DMS53 (cell line): ENCODE measurements at places on chromosomes 2 and 18.

GRCh38 chr2:219578811-219579613, 6.9 kb downstream of the INHA start:
- DNase-seq = no peak

DNA sequence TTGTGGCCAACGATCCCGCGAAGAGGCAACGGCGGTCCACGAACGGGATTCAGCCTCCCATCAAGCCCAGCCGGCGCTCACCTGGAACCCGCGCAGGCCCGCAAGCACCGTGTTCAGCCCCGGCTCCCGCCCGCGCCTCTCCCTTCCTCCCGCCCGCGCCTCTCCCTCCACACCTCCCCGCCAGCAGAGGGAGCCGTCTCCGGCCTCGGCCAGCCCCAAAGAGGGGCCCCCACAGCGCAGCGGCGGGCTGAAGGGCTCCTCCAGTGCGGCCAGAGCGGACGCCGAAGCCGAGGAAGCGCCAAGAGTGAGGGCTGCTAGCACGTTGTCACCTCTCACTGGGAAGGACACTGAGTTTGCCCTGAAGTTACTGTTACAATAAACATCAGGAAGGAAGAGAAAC, 55.3 kb upstream of the LAPTM4A start:
- no peak for DNase-seq

DNA sequence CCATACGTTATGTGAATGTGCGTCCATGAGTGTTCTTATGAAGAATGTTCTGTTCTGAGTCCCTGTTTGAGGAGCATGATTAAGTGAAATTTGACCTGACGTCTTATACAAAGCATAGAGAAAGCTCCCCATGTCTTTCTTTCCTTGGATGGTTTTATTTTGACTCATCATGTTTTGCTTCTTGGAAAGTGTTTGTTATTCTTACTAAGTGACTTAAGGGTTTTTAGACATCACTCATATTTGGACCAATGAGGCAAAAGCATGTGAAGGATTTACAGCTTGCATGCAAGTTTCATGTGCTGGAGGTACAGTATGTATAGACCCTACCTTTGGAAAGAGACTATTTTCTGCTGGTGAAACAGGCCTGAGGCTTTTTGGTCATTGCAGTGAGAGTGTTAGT, 33.5 kb upstream of the ZEB2 start:
- no peak for DNase-seq

DNA sequence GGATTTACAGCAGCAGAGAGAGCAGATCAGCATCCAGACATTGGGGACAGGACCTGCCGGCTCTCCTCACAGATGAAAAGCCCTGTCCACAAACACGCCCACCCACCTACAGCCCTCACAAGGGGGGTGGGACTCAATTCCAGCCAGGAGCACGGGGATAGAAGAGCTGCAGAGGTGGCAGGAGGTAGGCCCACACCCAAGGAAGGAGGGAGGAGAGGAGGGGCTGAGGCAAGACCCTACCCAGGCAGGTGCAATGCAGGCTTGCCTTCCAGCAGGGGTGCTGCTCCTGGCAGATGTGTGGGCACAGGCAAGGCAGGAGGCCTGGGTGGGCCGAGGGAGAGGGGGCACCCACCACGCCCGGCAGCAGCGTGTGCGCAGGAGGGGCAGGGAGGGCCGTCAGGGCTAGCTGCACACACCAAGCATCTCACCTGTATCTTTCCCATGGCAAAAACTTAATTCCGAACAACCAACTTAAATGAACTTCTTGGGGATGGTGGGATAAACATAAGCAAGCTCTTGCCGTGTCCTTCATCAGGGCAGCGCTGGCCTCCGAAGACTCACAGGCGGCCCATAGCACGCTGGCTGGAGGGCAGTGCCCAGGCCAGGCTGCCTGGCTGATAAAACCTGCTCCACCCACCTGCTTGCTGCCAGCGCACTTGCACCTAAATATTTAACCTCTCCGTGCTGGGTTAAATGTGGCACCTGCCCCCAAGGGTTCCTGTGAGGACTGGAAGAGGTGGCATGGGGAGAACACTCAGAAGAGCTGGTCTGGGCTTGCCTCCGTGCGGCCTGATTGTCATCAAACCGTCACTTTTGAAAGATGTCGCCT, 219.5 kb downstream of the HDAC4 start:
- no peak for DNase-seq

DNA sequence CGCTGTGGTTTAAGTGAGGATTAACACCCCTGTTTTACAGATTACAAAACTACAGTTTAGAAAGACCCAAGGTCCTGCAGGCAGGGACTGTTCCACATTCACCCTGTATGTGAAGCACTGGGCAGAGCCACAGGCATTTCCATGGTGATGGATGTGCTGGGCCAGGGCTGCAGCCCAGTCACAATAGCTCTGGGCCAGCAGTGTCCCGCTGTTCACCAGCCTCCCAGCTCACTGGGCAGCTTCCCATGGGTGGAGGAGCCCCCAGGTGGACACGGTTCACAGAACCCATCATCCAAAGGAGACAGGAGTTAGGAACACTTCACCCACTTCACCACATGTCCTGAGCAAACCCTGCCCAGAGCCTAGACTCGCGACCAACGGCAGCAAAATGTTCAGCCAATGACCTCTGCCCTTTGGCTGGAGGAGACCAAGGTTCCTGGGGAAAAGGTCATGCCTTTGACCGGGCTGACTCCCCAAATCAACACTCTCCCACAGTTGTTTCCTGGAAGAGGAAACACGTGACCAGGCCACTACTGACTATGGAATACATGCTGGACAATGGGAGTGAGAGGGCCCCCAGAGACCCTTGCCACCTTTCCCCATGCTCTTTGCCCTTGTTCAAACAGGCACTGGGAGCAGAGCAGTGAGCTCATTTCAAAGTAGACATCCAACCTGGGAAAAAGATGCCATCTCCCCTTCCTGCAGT, 28.0 kb upstream of the SLC35F6 start:
- no peak for DNase-seq

DNA sequence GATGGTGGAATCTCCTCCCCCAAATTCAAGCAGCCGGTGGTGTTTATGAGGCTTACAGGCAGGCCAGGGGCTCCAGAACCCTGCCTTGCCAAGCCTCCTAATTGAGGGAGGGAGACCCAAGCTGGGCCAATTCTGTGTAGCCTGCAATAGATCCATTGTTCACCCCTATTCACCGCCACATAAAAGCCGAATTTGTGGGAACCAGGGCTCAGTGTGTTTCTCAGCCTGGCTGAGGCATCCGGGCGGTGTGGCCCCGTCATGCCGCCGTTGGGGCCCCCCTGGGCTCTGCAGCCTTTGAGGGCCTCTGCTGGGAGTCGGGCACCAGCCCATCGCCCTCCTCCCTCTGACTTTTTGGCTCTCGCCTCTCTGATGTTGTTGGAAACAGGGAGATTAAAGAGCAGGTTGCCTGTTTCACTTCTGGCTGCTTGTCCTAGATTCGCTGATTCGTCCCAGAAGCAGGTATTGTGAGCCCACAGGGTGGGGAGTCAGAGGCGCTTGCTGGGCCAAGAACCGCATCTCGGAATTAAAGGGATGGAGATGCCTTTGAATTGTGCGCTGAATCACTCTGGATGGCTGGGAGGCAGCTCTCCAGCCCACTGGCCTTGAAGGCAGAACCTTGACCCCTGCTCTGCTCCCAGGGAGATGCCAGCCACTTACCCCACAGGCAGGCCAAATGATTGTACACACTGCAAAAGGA, 14.7 kb upstream of the OTOS start:
- no peak for DNase-seq

DNA sequence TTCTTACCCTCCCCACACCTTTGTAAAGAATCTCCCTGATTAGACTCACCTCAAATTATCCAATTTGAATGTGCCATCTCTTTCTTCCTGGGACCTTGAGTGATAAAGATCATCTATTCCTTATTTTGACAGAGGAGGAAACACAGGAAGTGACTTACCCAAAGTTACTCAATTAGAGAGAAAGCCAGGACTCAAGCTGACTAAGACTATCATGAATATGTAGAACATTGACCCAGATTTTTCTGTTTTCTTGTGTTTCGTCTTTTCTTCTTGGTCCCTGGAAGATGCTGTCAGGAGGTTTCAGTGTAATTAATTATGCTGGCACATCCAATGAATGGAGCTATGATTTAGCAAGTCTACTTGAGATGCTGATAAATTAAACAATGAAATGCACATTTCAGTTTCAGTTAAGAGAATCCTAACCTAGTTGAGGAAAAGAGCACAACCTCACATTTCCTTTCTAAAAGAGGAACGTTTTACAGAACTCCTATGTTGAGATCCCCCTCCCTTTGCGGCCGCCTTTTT, 380.4 kb downstream of the CLIP4 start:
- DNase-seq = no peak

DNA sequence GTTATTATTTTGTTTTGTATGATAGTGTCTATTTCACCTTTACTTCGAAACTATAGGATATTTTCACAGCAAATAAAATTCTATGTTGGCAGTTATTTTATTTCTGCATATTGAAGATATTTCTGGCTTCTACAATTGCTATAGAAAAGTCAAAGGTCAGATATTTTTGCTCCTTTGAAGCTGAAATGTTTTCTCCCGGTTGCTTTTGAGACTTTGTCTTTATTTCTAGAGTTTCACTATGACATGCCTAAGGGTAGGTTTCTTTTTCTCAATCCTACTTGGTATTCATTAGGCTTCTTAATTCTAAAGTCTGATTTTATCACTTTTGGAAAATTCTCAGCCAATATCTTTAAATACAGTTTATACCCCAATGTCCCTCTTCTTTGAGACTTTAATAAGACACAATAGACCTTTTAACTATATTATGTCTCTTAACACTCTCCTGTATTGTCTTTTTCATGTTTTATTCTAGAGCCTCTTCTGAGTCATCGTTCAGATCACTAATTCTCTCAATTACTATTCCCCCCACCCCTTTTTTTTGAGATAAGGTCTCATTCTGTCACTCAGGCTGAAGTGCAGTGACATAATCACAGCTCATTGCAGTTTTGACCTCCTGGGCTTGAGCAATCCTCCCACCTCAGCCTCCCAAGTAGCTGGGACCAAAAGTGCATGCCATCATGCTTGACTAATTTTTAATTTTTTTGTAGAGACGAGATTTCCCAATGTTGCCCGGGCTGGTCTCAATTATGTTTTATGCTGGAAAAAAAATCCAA, 50.5 kb downstream of the USP37 start:
- DNase-seq = no peak

DNA sequence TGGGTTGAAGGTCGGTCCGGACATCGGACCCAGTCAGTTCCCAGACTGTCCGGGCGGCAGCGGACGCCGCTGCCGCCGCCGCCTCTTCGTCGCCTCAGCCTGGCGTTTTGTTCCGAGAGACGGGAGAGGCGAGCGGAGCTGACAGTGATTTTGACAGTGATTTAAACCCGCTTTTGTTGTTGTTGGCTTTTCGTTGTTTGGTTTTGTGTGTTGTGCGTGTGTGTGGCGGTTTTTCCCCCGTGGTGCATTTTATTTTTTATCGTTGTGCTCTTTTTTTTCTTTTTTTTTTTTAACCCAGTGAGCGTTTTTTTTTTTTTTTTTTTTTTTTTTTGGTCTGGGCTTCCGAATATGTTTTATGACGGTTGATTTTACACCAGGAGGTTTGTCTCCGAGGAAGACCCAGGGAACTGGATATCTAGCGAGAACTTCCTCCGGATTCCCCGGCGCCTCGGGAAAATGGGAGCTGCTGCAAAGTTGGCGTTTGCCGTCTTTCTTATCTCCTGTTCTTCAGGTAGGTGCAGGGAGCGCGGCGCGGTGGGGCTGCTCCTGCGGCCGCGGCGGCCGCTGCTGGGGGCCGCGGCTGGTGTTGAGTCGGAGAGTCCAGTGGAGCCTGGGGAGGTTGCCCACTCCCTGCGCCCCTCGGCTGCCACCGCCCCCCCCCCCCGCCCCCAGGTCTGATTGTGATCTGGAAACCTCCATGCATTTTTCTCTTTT, at the start of gene ACVR2A:
TSS of gene ACVR2A (plus strand) at position 333 of the 714 bp plus-strand sequence. CDS start at position 457, 124 bp downstream.
- peak; percentile 64 for DNase-seq

DNA sequence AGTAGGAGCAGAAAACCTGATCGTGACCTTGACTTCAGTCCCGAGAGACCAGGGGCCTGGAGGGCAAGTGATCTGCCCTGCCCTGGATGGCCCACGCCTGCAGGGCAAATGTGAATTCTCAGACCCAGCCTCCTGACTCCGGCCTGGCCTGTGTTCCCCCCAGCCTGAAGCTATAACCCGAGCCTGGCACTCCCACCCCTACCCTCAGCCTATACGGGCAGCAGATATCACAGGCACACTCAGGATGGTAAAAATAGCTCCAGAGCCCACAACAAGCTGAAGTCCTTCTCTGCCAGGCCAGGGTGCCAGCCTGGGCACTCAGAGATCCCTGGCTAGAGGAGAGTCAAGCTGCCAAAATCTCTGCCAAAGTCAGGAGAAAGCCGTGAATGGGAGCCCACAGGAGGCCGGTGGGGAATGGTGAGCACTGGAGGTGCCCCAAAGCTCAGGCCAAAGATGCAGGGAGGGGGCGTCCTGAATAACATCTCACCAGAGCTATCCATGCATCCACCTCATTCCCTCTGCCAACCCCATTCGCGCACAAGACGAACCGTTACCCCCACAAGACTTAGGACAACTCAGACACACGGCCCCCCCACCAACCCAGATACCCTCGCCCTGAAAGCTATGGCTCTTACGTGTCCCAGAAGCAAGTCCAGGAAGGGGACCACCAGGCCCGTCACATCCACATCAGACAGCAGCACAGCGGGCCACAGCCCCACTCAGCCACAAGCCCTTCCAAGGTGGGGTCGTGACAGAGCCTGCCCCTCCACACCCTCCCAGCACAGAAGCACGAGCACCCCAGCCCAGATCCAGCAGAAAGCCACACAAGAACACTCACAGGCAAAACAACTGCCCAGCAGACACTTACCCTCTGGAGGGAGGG, 144.9 kb downstream of the TNS1 start:
- no peak for DNase-seq

DNA sequence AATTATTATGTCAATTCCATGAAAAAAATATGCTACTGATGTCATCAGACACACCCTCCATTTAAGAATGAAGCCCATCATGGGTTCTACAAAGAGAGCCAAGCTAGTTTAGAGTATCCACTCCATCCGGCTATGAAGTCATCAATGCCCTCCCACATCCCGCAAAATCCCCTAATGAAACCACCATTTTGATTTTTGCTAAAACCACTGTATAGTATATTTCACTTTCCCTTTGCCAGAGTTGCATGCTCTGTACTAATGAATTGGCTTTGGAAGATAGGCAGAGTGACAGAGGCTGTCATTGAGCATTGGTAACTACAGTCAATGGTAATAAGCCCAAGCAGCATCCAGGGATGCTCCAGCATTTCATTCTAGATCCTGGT, 118.6 kb downstream of the ANKRD44 start:
- no peak for DNase-seq

DNA sequence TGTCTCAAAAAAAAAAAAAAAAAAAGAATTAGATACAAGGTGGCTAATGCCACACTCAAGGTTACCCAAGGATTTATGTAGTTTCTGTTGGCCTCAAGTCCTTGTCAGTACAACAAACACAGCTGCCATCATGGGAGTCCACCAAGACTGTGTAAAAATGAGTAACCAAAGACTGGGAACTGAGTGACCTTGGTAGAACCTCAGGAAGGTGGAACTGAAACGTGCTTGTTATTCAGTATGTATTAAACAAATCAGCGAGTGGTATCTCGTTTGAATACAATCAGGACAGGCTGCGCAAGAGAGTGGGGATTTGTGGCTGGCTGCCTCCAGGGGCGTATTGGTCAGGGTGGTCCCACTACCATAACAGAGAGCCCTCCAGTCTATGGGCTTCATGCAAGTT, 1.6 kb upstream of the SFTPB start:
- DNase-seq = peak; percentile 48
